ENCODE measurements at places on chromosomes 7 and 10. TPM values are rescaled to one million over a fixed set of nuclear protein-coding genes. Genes with fewer than 3 reads are reported as not detected.

DPYSL4 gene
- total RNA-seq = 15.2 TPM

PAX2 gene
- total RNA-seq = 0.05 TPM

RNLS gene
- 4.3 TPM for total RNA-seq

DNA sequence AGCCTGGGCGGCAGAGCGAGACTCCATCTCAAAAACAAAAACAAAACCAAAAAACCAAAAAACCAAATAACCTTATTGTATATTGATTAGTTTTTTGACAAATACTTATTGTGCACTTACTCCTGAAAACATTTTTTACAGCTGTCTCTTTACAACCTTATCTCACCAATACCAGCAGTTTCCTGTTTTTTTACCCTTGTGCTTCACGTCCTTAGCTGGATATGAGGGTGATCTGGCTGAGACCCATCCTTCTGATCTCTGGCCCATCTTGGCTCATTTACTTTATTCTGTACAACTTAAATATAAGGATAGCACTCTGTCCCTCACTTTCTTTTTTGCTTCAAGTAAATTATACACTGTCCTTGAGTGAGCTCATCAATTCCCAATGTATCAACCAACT is 104.6 kb upstream of the DNAJB12 start:
- DNase-seq = no peak

DNA sequence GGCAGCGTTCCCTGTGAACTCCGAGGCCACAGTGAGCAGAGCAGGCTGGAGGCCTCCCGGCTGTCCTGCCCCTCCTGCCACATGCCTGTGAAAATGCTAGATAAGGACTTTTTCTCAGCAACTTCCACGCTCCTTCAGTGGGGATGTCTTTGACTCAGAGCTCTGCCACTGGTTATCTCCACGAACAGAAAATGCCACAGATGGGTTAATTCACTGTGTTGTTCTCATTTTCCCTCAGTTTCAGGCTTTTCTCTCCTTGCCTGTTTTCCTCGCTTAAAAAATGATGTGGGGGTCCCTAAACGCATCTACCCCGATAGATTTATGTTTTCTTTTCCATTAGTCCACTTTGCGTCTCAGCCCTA is 51.3 kb downstream of the IKZF1 start:
- no peak for DNase-seq

GRCh38 chr7:154484943-154485342 is 432.7 kb downstream of the DPP6 start:
- no peak for DNase-seq

DNA sequence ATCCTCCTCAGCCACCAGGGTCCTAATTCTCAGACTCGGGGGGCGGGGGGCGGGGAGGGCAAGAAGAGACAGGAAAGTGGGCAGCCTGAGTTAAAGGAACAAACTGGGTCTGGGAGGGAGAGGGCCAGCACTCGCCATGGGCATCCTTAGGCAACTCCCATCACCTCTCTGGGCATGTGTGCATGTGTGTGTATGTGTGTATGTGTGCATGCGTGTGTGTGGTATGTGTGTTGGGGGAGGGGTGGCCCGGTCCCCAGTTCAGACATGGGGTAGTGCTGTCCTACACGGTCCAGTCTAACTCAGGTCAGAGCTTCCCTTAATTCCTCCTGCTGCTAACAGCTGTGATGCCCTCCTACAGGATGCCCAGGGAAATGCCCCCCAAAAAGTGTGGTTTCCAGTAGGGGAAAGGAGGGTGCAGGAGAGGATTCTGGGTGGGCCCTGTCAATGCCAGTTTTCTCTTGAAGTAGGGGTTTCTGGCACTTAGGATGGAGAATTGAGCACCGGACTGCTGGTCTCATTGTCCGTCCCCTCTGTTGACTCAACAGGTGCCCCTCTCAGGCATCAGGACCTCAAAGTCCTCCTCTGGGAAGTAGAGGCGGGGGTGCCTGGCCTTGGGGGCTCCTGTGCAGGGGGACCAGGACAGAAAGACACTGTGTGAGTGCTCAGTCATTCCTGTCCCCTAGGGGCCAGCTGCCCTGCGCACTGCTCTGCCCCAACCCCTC is 15.1 kb upstream of the ZMIZ1 start:
- peak; percentile 0 for DNase-seq

- no peak for DNase-seq
Observed at GRCh38 chr10:81865581-81865980, 9.4 kb upstream of the NRG3 start.

- peak; percentile 14 for DNase-seq
Observed at GRCh38 chr7:91089382-91089963, 174.8 kb upstream of the FZD1 start.
